ENCODE measurements at places on chromosomes 13 and 19.

- DNase-seq, result no peak
Observed at GRCh38 chr13:48783695-48784230, 130.0 kb downstream of the CYSLTR2 start.

DNA sequence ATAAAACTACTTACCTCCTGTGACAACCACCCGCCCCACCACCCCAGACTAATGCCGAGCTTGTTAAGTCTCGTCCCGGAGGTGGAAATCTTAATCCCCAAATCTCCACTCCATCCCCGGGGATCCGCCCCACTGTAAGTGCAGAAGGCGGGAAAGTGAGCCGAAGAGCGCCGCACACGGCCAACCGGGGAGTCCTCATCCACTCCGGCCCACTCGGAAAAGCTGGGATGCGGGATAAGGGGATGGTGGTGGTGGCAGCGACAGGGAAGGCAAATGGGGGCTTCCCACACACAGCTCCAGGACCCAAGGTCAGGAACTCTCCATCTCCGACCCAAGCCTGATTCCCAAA is 621 bp downstream of the FBL start:
- peak; percentile 40 for DNase-seq

- DNase-seq, result no peak
Observed at GRCh38 chr13:108594153-108594552, 35.3 kb upstream of the MYO16 start.

DNA sequence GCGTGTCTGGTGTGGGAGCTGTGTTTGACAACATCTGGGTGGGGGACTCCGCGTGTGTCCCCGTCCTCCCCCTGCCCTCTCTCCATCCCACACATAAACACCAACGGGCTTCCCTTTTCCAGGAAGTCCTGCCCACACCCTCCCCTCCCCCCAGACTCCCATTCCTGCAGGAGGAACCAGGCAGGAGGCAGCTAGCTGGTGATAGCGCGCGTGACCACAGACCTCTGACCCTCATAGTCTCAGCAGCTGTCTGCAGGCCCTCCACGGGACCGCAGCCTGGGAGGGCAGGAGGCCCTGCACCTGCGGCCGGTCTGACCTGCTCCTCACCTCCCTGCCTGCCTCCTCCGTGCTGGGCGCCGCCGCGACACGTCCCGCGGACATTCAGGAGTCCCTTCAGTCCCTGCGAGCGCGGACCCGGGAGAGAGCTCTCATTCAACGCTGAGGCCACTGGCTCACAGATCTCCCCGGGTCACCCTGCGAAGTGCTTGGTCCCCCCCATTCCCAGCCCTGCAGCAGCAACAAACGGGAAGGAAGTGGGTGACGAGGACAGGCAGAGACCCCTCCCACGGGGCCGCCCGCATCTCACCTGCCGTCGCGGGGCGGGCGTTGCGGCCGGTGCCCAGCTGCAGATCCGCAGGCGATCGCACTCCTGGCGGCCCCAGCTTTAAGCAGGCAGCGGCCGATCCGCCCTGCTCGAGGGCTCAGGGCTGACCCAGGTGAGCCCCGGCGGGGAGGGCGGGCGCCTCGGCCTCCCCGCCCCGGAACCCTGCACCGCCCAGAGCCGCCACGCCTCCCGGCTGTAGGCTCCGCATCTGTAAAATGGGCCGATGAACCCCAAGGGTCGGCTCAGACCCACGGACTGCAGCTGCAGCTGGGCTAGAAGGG is 1.1 kb upstream of the ACP5 start:
- no peak for DNase-seq

- no peak for DNase-seq
Observed at GRCh38 chr13:67204764-67205163, 25.4 kb downstream of the PCDH9 start.

DNA sequence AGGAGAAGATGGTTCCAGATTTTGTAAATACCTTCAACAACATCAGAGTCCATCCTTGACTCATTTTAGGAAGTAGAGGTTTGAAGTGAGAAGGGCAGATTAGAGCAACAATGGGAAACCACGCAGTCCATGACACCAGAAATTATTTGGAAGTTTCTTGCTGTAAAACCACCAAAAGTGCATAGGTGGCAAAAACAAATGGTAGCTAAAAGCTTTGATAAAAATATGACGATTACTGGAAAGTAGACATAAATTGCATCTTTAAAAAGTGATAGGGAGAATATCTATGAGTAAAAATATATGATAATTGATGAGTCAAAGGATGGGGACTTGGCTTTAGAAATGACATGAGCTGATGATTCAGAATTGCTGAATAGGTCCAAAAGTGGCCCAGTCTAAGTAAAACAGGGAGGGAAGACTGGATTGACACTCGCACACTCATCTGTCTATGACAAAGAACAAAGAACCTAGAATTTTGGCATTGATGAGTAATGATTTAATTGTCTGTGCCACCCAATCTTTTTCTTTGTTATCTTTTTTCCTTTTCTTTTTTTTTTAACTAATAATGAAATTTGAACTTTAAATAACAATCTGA is 472.2 kb downstream of the MYO16 start:
- peak; percentile 2 for DNase-seq

- no peak for DNase-seq
Observed at GRCh38 chr13:50179977-50180376, 164.7 kb downstream of the KCNRG start.

DNA sequence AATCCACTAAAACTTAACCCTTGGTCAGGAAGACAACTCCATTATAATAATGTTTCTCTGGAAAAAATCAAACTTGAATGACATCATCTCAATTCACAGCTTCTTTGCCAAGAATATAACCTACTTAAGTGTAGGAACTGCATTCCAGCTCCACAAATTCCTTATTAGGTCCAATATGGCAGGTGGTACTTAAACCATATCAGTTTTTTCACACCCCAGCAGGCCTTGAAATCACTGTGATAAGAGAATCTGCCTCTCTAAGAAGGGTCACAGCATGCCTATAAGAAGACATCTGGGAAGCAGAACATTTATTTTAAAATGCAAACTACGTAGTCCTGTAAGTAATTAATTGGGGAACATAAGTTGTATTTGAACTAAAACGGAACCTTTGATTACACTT is 687.8 kb downstream of the DIAPH3 start:
- no peak for DNase-seq

- DNase-seq, result no peak
Observed at GRCh38 chr13:78046331-78046730, 127.7 kb upstream of the EDNRB start.

- DNase-seq, result no peak
Observed at GRCh38 chr13:65034266-65034665, 2195.9 kb downstream of the PCDH9 start.

- DNase-seq, result no peak
Observed at GRCh38 chr13:57634839-57635165, 3.3 kb downstream of the PCDH17 start.

DNA sequence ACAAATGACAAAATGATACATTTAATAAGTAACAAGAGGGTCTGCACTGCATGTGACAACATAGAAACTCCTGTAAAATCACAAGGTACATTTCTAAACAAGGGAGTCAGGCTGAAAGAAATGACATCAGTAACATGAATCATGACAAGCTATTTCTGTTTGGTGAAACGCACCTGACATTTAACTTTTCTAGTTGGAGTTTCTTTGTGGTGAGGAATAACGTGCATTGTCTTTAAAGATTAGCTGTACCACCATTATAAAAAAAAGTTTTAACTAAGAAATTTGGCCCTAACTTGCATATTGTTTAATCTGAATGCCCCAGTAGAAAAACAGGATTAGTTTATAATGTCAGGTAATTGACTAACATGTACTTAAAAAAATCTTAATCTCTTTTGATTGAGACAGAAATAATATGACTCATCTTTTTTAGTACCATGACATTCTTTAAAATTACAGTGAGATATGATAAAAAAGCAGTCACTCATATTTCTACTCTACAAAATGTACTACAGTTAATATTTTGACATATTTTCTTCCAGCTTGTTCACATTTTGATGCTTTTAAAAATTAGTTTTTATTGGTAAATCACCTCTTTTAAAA is 418.2 kb downstream of the KLF12 start:
- no peak for DNase-seq

DNA sequence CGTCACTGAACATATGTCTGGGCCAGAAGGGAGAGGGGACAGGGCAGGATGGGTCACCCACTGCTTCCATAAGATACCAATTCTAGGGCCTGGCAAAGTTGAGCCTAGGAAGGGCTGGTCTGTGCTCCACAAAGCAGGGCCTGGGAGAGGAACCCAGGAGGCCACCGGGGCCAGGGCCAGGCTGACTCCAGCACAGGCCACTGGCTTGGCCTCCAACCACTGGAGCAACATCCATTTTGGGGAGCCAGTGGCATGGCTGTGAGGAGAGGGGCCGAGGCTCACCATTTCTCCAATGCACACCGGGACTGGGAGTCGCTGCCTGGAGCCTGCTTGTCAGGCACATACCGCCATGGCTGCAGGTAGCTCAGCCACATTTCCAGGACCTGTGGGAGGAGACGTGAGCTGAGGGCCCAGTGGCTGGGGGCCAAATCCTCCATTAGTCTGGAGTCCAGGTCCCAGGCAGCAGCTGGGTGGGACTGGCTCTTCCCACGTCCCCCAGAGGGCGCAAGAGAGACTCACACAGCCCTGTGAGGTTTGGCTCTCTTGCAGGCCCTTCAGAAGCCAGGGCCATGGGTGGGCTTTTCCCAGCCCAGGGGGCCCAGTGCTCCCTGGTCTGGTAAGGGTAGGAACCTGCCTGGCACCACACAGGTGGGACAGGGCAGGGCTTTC is 27.7 kb downstream of the TUBA3C start:
- DNase-seq, result no peak

GRCh38 chr13:24613755-24614154 is 66.5 kb upstream of the ATP12A start:
- DNase-seq, result no peak

DNA sequence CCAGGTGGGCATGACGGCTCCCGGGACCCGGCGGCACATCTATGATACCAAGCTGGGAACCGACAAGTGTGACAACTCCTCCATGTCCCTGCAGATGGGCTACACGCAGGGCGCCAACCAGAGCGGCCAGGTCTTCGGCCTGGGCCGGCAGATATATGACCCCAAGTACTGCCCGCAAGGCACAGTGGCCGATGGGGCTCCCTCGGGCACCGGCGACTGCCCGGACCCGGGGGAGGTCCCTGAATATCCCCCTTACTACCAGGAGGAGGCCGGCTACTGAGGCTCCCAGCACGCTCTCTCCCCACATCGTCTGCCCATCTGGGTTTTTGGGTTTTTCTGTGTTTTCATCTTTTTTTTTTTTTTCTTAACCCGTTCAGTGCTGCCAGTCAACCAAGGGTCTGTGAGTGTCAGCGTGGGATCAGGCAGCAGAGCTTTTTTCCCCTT is 2.3 kb upstream of the ABCA7 start:
- no peak for DNase-seq

GRCh38 chr13:46605076-46605824 is 52.3 kb downstream of the LRCH1 start:
- no peak for DNase-seq

DNA sequence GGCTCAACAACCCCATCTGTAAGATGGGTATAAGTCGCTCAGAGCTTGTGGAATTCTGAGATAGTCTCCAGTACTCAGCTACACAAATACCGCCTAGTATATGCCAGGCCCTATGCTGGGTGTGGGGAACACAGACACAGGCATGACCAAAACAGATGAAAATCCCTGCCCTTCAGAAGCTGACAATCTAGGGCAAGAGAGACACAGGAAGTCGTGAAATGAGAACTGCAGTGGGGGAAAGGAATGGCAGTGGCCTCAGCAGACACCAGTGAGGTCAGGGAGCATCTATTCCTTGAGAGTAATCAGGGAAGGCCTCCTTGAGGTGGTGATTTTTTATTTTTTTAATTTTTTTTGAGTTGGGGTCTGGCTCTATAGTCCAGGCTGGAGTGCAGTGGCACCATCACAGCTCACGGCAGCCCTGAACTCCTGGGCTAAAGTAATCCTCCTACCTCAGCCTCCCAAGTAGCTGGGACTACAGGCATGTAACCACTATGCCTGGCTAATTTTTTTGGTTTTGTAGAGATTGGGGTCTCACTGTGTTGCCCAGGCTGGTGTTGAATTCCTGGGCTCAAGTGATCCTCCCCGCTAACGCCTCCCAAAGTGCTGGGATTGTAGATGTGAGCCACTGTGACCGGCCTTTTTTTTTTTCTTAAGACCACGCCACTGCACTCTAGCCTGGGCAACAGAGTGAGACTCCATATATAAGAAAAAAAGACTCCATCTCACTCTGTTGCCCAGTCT is 3.2 kb downstream of the TMIGD2 start:
- DNase-seq, result no peak

DNA sequence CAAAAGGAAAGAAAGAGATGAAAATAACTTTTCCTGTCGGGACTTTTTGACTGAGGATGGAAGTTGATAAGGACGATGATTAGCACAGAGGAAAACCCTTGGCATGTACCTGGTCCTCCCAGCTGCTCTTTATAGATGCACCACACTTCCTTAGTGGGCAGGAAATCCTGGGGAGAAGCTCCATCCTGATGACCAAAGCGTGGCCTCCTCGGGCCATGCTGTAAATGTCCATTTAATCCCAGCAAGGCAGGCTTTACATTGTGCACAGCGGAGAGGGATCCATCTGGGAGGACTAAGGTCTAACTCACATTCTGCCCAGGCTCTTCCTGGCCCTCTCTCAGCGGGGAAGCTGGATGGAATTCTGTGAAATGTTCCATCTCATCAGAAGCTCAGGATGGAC is 113.5 kb downstream of the COL4A2 start:
- no peak for DNase-seq

DNA sequence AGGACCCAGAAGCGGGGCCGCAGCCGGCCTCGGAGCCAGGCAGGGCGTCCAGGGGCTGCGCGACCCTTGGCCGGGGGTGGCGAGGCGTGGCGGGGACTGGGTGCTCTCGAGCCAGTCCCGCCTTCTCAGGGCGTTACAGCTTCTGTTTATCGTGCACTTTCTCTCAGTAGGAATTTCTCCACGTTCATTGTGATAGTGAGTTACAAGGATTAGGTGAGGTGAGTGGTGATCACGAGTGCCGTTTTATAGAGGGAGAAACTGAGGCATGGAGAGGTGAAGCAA is 600 bp downstream of the AP1M1 start:
- no peak for DNase-seq

GRCh38 chr19:55670280-55671053 is 4.6 kb upstream of the EPN1 start:
- no peak for DNase-seq

- peak; percentile 97 for DNase-seq
Observed at GRCh38 chr19:36489920-36490415, 607 bp upstream of the ZNF566 start.

GRCh38 chr19:44207126-44207803 is 5.1 kb upstream of the ZNF227 start:
- peak; percentile 96 for DNase-seq

DNA sequence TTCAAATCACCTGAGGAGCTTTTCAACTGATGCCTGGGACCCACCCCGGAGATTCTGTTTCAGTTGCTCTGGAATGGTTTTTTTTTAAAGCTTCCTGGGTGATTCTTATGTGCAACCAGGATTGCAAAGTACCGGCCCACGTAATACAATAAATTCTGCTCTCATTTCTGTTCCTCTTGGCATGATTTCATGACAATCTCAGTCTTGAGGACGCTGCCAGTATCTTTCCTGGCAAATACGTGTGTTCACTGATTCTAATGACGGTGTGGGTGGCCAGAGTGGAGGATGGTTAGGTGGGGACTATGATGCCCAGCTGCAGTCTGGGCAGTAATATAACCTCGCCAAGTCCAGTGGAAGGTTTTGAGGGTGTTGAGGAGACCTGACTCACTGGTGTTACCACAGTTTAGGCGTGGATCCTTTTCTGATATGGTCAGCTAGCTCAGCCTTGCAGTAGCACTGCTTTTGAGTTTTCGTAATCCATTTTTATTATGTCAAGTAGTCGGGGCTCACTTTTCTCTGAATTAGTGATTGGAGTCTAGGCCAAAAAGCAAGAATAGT is 49.4 kb downstream of the FAM124A start:
- no peak for DNase-seq
